ENCODE measurements at places on chromosomes 12 and 14. TPM values are rescaled to one million over a fixed set of nuclear protein-coding genes. Genes with fewer than 3 reads are reported as not detected.

The NDRG2 gene
- 45.9 TPM for total RNA-seq

GRCh38 chr12:107749083-107749482, 11.9 kb downstream of the PRDM4 start:
- DNase-seq = no peak

- DNase-seq = no peak
These were observed 36.1 kb upstream of the CDKN3 start for GRCh38 chr14:54360667-54361066.

- DNase-seq = no peak
These were observed 156.5 kb downstream of the PRKCH start for GRCh38 chr14:61477712-61478462.

- peak; percentile 28 for DNase-seq
These were observed 49.8 kb upstream of the USP15 start for GRCh38 chr12:62210422-62210821.

DNA sequence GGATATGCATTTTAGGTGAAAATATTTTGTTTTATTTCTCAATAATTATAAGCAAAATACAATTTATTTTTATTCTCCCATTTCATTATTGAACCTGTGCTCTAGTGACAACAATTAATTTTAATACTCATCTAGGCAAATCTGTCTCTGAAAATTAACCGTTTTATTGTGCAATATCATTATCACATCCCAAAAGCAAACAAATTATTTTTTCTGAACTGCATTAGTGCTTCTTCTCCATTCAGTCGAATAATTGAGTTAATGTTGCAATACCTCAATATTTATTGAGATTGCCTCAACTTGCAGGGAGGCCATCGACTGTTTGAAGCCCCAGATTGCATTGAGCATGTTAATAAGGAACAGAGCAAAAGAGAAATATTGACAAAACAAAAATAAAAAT, 303.2 kb upstream of the LRFN5 start:
- DNase-seq = no peak

The ANKRD33 gene
- total RNA-seq = 0.31 TPM

- DNase-seq = no peak
These were observed 198.1 kb downstream of the DAD1 start for GRCh38 chr14:22390824-22391461.

- peak; percentile 31 for DNase-seq
These were observed 613 bp downstream of the DUSP16 start for GRCh38 chr12:12562016-12562483.

- no peak for DNase-seq
These were observed 938.0 kb upstream of the FLRT2 start for GRCh38 chr14:84591827-84592445.

DNA sequence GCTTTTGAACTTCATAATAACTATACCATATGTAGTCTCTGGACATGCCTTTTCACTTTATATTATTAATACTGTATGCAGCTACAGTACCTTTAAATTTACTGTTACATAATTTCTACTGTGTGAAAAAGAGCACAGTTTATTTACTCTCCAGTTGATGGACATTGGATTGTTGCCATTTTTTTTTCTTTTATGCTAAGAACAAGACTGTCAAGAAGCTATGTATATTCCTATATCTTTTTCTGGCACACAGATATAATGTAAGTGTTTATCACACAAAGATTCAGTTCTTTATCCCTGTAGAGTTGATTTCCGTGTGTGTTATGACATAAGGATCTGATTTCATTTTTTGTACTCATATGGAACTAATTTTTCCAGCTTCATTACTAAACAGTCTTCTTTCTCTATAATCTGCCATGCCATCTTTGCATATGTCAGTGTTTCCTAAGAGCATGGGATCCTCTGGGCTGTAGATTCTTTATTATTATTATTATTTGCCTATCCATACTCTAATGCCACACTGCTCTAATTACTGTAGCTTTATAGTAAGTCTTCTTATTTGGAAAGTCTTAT, 593.0 kb upstream of the ATP2B1 start:
- DNase-seq = no peak

Measured in endothelial cell (in vitro differentiated cells).